A172 (cell line): ENCODE measurements at places on chromosomes 6 and 20. TPM values are rescaled to one million over a fixed set of nuclear protein-coding genes. Genes with fewer than 3 reads are reported as not detected.

DNA sequence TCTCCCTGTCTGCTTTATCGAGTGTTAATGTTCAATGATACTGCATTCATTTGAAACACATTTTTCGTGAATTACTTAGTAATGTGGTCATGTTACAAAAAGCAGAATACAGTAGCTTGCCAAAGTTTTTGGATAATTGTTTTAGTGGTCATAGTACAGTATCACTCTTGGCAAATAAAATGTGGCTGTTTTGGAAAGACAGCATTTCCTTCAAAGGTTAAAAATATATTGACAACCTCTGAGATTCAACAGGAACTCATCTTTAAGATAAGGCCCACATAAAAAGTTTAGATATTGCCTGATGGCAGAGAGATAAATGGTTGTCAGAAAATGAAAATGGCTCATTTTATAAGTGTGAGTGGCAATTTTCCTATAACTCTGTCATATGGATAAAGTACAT, 297.7 kb upstream of the MAN1A1 start:
- DNase-seq, result no peak

GRCh38 chr6:110755411-110755834, 59.8 kb downstream of the CDK19 start:
- no peak for DNase-seq

VNN1 gene
- total RNA-seq, result 0.31 and 0.71 TPM in 2 replicates

GRCh38 chr20:58431134-58431533, 42.1 kb downstream of the VAPB start:
- DNase-seq, result no peak

SMLR1 gene
- total RNA-seq, result not detected in 2 replicates

COL21A1 gene
- total RNA-seq, result not detected in 2 replicates

NELFCD gene
- total RNA-seq, result 81.4 and 102 TPM in 2 replicates

DNA sequence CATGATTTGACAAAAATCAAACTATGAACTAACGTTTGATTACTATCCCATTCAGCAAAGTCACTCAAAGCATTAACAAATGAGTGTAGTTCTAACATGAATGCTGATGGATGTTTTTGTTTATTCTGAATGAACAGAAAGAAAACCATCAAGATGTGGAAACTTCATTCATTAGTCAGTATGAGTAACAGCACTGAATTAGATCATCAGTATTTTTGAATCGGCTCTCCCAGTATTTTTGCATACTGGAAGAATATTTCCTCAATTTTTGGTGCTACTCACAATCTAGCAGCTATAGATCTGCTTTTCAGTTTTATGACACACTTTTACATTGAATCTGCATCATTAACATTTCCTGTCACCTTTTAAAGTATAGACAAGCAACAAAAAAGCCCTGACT, 63.8 kb upstream of the CD83 start:
- no peak for DNase-seq

DNA sequence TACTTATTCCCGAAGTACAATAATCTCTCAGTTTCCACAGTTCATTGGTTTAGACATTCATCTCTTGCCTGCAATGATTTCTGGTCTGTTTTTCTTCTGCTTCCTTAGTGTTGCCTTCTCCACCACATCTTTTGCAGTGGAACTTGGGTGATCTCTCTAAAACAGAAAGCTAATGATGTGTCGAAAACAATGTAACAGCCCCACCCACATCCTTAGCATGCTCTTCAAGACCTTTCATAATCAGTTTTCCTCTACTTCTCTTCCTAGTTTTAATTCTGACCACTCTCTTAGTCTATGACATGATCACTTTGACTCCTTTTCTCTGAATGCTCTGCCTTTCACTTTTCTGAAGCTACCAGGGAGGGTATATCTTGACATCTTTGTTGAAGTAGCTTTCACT, 1007.9 kb upstream of the CITED2 start:
- no peak for DNase-seq

CST2 gene
- total RNA-seq, result not detected in 2 replicates
